ENCODE measurements at places on chromosomes 1 and 21.
A peak's percentile ranks its signal among the peaks of the same experiment; 100 is the strongest.

- DNase-seq = no peak
These were observed 62.3 kb downstream of the GFI1 start for GRCh38 chr1:92424381-92424780.

GRCh38 chr1:115165776-115166175 is 76.5 kb upstream of the TSPAN2 start:
- DNase-seq = no peak

GRCh38 chr1:167219646-167220536 is 795 bp upstream of the POU2F1 start:
- DNase-seq = peak; percentile 28

DNA sequence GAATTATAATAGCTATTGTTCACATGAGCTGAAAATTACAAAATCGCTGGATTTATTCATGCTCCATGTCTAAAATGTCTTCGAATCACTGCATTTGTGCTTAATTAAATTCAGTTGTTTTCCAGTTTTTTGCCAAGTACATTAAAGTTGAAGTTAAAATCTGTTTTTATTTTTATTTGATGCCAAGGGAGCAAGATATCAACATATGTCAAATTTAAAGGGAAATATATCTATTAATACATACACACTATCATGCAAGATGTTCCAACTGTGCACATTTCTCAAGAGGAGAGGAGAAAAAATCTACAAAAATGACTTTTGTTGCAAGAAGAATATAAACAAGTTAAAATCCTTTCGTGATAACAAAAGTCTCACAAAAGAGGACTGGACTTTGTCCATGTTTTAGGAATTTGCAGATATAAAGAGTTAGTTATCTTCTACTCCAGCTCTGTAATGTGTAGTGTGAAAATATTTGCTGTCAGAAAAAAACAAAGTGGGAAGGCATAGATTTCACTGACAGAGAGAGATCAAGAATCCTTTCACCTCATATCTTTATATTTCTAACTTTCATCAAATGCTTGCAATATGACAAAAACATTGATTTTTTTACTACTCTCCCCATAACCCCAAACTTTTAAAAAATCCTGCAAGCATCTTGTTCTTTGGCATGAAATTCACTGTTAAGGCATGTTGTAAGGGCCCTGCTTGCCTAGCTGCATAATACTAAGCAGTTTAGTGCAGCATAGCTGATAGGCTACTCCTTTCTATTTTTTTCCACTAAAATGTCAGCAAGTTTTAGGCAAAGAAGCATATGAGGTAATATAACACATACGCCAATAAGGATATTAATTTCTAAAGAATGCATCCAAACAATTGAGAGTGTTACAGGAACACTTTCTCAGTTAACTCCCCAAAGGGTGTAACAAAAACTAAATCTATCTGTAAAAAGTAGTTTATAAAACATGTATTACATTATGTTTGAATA is 340.2 kb upstream of the ADAMTS5 start:
- DNase-seq = no peak

DNA sequence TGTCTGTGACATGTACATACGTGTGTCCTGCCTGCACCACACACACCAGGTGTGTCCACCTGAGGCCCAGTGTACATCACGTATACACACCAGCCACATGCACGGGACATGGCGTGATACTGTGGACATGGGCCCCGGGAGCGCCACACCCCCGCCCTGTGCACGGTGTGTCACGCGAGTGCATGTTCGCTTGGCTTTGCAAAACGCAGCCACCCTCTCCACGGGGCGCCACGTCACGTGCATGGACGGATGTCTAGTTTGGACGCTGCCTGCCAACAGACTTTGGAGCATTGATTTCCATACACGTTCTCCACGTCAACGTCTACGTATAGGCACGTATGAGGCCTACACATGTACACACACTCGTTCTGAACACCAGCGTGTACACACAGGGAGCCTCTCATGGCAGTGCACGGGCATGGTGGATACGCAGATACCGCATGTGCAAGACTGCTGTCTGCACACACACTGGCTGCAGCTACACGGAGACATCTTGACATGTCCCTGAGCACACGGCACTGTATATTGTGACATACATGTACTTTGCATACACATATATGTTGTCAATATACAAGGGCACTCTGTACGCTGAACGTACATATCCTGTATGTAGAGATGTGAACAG is 2.7 kb downstream of the TMEM240 start:
- DNase-seq = no peak

GRCh38 chr1:23356471-23357137 is 12.5 kb upstream of the HNRNPR start:
- no peak for DNase-seq

GRCh38 chr1:110726755-110727154 is 52.0 kb upstream of the KCNA3 start:
- no peak for DNase-seq

DNA sequence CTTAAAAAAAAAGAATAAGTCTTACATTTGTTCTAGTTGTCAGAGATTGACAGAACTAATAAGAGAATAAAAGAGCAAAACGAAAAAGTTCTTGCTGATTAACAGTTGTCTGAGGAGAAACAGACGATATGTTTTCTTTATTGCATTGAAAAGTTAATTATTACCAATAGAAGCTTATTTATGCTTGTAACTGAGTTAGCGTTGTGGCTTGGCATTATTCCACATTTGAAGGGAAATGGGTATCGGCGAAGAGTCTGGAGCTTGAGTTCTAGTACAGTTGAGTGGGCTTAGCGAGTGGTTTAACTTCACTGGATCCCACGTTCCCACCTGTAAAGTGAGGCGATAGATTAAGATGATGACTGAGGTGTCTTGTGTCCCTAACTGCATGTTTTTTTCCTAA is 109.0 kb downstream of the SDCCAG8 start:
- no peak for DNase-seq

DNA sequence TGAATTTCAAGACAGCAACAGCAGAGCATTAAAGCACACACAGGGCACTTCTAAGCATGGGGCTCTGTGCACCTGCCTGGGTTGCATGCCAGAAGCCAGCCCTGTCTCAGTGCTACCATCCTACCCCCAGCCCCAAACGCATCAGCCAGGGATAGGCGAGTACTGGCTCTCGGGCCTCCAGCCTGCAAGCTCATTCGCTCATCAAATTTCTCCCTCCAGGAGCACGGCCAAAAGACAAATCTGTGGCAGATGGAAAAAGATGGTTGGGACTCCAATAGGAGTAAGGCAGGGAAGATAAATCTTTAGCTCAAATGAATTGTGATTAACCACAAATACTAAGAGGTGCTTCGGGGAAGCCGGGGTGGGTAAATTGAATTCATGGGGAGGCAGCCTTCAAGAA is 189.6 kb downstream of the KAZN start:
- DNase-seq = no peak

DNA sequence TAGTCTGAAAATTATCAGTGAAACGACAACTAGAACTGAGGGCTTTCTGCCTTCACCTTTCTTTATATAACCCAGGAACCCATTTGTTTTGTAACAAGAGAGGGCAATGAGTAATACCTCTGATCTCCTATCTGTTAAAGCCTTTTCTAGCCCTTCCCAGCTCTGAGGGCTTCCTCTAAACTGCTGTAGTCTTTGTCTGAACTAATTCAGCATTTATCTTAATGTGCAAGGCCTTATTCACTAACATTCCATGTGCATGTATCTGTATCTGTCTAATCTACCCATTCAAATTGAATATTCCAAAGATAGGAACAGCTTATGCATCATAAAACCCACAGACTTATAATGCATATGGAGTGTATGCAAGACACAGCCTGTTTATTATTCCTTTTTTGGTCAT is 167.1 kb downstream of the LYPLAL1 start:
- DNase-seq = no peak

GRCh38 chr1:9350013-9350908 is 57.6 kb downstream of the SPSB1 start:
- DNase-seq = no peak

- DNase-seq = no peak
These were observed 625 bp upstream of the NEGR1 start for GRCh38 chr1:72283022-72283306.

DNA sequence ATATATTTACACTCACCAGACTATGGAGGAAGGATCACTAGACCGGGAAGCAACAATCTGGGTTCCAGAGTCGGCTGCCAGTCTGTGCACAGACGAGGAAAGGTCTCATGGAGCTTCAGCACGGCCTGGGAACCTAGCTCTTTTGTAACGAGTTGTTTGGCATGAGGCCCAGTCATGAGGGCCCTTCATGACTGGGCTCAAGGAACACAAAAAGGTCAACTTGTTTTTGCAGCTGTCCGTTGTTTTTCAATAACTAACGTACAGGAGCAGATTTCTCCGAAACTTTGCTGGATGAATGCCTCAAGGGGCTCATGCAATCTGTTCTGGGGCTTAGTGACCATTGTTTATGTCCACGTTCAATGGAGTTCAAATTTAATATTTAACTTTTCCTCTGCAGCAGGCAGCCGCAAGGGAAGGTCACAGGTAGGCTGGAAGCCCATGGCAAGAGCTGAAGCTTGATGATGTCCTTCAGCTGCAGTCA is 5.9 kb upstream of the STUM start:
- no peak for DNase-seq

GRCh38 chr1:110190282-110190929 is 19.7 kb upstream of the KCNC4 start:
- DNase-seq = no peak

DNA sequence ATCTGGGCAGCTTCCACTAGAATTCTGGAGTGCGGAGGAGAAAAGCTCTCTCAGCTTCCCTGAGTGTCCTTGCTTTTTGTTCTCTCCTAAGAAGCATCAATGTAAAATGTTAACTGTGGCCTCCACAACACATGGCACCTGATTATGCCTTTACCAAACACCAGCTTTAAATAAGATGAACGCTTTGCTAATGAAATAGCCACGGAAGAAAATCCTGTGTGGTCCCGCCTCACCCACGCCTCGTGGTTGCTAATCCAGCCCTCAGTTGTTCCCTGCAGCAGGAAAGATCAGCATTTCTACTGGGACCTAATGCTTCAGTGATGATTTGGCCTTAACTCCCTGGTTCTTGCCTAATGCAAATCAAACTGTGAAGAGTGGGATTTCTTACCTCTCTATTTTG is 1.8 kb upstream of the ERG start:
- no peak for DNase-seq

DNA sequence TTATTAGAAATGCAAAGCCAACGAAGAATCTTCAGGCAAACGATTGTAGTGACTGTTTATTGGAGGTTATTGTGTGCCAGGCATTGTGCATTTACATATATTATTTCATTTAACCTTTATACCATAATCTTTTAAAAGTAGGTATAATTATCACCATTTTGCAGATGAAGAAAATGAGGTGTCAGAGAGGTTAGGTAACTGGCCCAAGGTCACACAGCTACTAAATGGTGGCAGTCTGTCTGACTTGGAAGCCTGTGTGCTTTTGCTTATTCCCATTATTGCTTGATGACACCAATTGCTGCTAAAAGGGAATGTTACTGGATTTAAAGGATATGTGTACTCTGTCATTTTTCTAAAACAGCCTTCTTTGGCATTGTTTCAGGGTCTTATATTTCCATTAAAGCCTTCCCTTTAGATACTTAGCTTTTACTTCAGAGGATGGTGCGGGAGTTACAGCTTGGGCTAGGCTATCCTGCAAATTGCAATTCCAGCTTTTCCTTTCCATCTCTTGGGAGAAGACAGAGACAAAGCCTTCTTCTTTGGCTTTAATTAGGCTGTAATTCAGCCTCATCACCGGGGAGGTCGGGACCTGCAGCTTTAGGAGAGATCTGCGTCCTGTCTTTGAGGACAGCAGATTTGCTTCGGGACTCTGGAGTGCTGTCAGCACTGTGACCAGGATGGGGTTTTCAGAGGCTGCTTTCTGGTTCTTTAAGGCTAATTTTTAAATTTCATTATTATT is 37.4 kb upstream of the ERRFI1 start:
- no peak for DNase-seq

GRCh38 chr1:49435291-49435690 is 588.5 kb downstream of the AGBL4 start:
- no peak for DNase-seq

DNA sequence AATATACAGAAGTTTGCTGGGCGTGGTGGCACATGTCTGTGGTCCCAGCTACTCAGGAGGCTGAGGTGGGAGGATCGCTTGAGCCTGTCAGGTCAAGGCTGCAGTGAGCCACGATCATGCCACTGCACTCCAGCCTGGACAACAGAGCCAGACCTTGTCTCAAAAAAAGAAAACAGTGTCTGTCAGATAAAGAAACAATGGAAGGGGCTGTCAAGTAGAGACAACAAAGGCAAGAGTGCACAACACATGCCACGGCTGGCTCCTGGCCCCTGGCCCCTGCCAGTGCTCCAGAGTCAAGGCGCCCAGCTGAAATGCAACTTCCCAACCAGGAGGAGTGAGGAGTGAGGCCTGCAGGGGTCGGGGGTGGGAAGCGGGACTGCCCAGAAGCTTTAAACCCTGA is 32.6 kb downstream of the PRDM15 start:
- no peak for DNase-seq

GRCh38 chr1:163896001-163896400 is 574.2 kb downstream of the NUF2 start:
- DNase-seq = no peak

GRCh38 chr1:29077155-29077554 is 46.5 kb downstream of the TMEM200B start:
- DNase-seq = no peak

DNA sequence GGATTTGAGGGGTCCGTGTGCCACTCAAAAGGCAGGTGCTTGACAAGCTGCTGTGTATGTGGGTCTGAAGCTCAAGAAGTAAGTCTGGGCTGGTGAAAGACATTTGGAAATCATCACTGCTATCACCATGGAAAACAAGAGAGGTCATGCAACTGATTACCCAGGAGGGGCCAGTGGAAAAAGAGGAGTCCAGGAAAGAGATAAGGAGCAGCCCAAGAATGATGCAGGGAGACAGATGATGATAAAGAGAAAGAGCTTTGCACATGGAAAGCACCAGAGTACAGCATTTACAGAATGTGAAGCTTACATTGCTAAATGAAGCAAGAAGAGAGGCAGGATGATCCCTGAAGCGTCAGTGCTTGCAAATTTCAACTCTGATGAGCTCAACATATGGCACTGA is 203.2 kb downstream of the SETD4 start:
- no peak for DNase-seq

DNA sequence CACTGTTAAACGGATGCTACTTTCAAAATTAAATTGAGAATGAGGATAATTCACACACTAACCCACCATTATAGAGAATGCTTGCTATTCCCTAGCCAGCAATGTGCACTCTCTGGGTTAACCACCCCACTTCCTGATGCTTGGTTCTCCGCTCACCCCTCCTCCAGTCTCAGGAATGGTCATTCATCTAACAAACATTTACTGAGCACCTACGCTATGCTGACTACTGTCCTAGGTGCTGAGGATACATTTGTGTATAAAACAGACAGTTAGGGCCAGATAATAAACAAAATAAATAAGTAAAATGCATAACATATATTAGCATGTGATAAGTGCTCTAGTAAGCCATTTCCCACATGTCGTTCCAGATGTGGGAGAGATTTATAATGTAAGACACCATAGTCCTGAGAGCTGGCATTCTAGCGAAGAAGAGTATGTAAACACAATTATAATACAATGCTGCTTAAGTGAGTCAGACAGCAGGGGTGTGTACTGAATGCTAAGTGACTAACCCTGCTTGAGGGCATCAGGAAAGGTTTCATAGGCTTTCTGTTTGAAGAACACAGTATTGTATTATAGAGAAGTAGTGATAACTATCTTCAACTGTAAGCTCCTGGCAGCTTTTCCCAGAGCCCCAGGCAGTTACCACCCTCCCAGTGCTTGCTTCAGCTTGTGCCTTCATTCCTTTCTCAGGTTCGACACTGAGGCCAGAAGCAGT is 126.7 kb upstream of the CACHD1 start:
- DNase-seq = no peak

- no peak for DNase-seq
These were observed 3.6 kb downstream of the KRTCAP2 start for GRCh38 chr1:155169541-155169940.

- DNase-seq = no peak
These were observed 16.4 kb downstream of the INPP5B start for GRCh38 chr1:37930246-37931101.

All from smooth muscle cell of the brain vasculature (primary cell).